DMS79 (cell line): ENCODE measurements at places on chromosomes 7 and 10.

DNA sequence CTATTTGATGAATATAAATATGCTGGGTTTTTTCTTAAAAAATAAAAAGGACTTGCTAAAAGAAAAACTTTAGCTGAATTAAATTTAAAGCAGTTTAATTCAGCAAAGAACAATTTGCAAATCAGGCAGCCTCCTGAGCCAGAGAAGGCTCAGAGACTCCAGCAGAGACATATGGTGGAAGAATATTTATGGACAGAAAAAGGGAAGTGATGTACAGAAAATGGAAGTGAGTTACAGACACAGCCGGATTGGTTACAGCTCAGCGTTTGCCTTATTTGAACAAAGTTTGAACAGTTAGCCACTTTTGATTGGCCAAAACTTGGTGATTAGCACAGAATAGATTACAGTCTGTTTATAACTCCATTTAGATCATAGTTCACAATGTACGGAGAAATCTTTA lies 110.3 kb downstream of the GAD2 start:
- DNase-seq = no peak

- DNase-seq = no peak
Measured at GRCh38 chr7:7173956-7174632, 8.2 kb upstream of the C1GALT1 start.

DNA sequence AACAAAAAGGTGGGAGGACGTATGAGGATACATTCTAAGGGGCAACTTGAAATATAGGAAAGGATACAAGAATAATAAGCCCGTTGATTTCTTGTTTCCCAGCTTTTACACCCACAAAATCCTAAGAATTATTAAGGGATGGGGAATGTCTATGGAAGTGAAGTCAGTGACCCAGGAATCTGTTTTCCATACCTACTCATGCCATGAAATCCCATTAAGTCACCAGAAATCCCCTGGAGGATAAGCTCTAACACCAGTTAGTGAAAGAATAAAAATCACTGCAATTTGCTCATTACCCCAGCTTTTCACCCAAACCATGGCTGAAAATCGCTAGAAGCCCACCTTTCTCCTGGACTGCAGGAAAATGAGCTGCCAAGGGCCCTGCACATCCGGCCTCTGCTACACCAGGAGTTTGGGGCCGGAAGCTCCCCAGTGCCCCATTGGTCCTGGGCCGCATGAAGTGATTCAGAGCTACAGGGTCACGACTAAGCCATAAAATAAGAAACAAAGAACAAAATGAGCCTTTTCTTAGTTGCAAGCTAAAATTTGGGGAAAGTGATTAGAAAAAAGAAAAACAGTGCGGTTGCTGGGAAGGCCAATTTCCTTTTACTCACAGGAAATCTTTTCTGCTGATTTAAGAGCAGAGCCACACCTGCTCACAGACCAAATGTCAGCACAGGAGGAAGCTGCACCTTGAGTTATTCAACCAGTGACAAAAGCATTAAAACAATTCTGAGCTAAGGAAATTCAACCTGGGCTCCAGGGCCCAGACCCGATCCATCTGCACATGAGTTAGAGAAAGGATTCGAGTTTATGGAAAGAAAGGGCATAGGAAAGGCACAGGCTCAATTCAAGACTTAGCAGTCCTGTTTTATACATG lies 40.3 kb downstream of the HIPK2 start:
- no peak for DNase-seq

DNA sequence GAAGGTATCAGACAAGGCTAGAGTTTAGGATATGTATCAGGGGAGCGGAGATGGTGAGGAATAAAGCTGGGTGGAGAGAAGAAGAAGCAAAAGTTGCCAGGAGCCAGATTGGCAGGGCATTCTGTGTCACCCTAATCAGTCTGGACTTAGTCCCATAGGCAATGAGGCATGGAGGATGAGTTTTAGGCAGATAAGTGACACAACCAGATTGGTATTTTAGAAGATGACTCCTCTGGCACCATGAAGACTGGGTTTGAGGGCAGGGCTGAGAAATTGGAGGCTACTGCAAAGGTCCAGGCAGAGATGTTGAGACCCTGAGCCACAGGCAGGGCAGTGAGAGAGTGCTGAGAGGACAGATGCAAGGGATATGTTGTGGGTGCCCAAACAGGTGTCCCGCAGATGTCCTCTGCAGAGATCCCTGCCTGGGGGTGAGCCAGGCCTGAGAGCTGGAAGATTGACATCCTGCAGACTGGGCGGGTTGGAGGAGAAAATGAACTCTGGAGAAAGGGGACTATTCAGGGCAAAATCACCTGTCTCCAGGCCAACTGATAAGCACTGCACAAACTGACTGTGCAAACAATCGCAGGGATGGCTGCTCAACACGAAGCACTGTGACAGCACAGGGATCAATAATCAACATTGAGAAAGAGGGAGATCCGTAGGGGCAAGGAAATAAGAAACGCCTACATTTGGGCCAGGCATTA lies 11.9 kb upstream of the HABP2 start:
- no peak for DNase-seq

DNA sequence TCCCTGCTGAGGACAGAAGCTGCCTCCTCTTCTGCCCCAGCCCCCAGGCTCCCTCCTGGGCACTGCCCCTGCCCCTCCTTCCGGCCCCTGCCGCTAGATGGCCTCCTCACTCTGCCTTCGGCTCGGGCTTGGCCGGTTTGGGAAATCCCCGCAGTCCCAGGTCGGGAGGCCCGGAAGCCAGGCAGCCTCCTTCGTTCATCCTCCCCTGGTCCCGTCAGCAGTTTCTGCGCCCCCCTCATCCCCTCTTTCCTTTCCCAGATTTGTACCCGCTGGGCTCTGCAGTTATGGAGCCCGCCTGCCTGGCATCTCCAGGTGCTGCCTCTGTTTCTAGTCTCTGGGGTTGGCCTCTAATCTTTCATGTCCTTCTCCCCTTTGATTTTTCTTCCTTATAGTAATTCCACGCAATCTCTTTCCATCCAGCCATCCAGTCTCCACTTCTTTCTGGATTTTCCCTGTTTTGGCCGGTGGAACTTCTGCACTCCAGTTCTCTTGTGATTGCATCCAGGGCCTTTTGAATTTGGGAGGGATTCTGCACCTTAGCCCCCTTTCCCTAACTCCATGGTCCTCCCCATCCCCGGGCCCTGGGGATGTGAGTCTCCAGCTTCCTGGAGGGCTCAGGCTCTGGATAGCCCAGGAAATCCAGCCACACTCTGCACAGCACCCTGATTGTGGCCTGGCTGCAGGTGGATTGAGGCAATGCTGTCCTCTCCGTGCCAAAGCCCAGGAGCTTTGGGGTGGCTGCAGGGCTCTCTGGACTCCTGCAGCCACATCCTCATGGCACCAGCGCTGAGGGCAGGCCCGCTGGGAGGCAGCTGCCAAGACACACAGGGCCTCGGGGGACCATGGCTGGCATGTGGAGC lies 3.3 kb upstream of the SHH start:
- no peak for DNase-seq

GRCh38 chr7:12692035-12692434 lies 4.6 kb downstream of the ARL4A start:
- no peak for DNase-seq

- DNase-seq = no peak
Measured at GRCh38 chr7:105149827-105150226, 135.8 kb downstream of the KMT2E start.

- DNase-seq = no peak
Measured at GRCh38 chr7:34672430-34672829, 14.4 kb downstream of the NPSR1 start.

DNA sequence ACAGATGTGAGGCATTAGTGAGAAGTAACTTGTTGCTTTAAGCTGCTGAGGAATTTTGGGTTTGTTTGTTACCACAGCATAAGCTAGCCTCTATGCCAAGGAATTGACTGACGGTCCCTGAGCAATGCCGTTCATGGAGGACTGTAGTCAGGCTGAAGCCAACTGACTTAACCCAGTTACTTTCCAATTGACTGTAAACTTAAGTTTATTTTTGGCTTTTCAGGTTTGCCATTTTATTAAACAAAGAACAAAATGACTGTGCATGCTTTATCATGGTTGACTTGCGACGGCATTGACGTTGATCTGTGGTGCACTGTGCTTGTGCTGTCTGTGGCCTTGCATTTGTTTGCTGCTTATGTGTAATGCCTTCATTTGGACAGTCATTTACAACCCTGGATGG lies 53.5 kb downstream of the DNAJB9 start:
- no peak for DNase-seq

- no peak for DNase-seq
Measured at GRCh38 chr7:42319631-42320030, 82.6 kb upstream of the GLI3 start.

- no peak for DNase-seq
Measured at GRCh38 chr7:72503644-72504043, 91.5 kb upstream of the CALN1 start.

DNA sequence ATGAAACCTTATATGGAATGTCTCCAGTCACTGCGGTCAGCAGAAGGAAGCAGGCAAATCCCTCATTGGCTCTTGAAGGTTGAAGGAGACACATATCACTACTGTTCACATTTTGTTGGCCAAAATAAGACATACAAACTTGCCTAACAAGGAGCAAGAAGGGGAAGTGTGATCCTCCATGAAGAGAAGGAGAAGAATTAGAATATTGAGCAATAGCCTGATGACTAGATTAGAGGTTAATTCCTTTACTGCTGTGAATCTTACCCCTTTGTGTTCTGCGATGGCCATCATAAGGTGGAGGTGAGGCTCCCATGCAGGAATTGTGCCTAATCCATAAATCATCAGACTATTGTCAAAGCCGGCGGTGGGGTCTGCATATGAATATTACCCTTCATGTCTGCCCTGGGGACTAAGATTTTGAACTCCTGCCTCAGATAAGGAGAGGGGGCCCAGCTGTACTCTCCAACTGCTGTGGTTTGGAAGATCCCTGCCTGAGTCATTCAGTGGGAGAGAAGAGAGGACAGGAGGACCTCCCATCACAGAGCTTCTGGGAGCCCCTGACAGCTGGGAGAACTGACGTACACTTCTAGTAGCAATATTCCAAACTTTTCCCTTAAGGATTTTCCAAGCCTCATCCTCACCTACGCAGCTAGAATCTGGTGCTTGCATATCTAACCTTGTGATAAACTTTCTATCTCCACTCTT lies 398.5 kb downstream of the REEP3 start:
- no peak for DNase-seq
